Hepatic stellate cell (primary cell): ENCODE measurements at places on chromosomes 6 and 20.

DNA sequence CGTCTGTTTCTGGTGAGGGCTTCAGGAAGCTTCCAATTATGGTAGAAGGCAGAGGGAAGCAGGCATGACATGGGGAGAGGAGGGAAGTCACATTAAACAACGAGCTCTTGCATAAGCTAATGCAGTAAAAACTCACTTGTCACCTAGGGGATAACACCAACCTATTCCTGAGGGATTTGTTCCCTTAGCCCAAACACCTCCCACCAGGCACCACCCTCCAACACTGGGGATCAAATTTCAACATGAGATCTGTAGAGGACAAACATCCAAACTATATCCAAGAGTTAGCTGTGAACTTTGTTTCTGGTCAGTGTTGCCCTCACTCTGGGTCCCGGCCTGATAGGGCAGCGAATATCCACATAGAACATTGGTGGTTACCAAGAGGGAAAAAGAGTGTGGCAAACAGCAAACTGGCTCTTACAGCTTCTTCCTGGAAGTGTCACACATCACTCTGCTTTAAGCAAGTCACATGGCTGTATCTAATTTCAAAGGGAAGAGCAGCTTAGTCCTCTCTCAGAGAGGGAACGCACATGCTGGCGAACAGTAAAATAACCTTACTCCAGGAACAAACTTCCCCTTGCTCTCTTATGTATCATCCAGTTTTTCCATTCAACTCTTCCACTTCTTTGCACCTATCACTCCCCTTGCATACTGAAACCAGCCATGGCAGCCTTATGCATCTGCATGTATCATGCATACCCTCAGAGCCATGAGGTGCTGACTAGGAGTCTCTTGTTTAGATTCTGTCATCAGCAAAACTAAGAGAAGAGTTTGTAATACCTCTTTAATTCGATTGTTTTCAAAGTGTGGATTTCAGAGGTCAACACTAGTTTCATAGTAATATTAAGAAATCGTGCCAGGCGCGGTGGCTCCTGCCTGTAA, 4.8 kb upstream of the MOCS1 start:
- no peak for DNase-seq

- DNase-seq = no peak
Observed at GRCh38 chr6:45756606-45757005, 259.1 kb downstream of the CLIC5 start.

DNA sequence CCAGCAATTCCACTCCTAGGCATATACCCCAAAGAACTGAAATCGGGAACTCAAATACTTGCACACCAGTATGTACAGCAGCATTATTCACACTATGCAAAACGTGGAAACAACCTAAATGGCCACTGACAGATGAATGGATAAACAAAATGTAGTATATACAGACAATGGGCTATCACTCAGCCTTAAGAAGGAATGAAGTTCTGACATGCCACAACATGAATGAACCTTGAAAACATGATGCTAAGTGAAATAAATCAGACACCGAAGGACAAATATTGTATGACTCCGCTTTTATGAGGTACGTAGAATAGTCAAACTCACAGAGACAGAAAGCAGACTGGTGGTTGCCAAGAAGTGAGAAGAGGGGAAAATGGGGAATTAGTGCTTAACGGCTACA, 59.1 kb upstream of the CCN6 start:
- DNase-seq = no peak

- no peak for DNase-seq
Observed at GRCh38 chr6:136772685-136773472, 19.4 kb downstream of the MAP3K5 start.

- DNase-seq = no peak
Observed at GRCh38 chr6:136873748-136874147, 48.4 kb upstream of the SLC35D3 start.

DNA sequence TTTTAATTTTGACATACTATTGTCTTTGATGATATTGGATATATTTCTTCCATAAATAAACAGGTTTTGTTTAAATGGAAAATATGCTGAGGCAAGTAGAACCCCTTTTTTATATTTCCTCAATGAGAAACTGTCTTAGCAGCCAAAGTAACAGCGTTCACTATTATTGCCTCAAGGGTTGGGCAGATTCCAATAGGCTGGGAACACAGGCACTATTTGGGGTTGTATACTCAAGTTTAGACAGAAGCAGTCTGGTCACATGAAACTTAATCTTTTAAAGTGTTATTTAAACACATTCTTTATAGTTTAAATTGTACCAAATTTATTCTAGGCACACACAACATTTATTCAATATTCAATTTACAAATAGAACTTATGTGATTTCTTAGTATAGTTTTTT, 520.2 kb downstream of the EYS start:
- DNase-seq = no peak

DNA sequence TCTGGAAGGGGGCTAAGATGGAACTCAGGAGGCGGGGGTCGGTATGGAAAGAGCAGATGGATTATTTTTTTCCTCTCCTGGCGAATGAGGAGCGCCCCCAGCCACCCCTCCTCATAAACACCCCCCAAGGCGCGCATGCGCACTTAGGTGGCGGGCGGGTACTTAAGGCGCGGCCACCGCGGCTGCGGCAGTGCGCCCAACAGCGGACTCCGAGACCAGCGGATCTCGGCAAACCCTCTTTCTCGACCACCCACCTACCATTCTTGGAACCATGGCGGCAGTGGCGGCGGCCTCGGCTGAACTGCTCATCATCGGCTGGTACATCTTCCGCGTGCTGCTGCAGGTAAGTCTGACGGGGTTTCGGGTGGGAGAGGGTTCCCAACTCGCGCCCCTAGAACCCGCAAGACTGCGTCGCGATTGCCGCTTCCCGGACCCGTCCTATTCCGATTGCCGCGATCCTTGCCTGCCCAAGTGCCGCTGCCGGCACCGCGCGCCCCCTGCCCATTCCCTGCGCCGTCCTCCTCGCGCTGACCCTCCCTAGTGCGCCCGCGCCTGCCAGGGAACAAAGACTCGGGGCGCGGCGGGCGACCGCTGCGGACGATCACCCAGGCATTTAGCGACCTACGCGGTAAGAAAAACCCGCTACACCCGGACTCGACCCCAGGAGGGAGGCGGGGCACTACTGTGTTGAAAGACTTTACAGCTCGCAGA, at the start of gene NNAT:
Gene NNAT (plus strand): TSS at position 190 of the 711 bp plus-strand sequence. CDS start 82 bp downstream, at position 272.
- no peak for DNase-seq

DNA sequence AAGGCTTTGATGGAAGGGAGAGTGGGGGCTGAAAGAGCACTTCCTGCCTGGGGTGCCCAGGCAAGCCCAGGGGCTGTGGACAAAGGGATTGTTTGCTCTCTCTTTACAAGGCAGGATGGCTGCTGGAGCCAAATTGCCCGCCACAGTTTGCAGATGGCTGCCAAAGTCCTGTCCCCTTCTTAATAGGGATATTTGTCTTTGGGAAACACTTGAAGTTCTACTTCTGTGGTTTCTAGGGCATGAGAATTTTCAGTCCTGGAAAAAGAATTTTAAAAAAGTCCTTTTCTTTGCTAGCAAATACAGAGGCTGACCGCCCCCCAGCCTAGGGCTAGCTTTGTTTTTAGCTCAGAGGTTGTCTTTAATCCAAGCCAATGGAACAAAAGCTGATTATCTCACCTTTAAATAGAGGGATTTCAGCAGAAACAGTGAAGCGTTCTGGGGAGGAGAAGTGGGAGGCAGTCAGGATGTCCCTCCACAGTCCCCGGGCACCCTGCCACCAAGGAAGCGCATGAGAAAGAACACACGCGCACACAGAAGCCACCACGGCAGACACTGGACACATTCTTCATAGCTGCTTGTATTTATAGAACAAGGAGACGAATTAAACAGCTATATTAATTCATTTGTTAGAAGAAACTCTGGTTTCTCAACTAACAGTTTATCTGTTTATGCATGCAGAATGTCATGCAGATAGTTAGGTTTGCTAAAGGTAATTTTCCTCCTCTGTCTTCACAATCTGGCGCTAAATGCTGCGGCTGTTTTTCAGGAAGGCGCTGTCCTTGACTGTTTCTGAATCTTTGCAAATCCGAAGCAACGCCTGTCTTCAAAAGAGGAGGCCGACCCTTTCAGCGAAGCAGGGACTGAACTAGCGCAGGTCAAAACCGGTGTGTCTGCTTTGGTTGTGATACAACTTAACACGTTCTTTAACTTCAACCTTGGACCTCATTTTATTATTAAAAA, 736.9 kb downstream of the QKI start:
- DNase-seq = no peak

DNA sequence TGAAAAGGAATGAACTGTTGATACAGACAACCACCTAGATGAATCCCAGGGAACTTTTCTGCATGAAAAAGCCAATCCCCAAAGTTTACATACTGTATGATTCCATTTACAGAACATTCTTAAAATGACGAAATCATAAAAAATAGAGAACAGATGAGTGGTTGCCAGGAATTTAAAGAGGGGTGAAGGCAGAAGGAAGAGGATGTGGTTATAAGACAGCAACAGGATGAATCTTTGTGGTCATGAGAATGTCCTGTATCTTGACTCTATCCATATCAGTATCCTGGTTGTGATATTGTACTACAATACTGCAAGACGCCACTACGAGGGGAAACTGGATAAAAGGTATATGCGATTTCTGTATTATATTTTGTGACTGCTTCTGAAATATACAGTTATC, 70.1 kb upstream of the EMILIN3 start:
- DNase-seq = peak; percentile 61

- DNase-seq = no peak
Observed at GRCh38 chr6:124800222-124800621, 162.0 kb upstream of the RNF217 start.

- peak; percentile 0 for DNase-seq
Observed at GRCh38 chr20:30419466-30419865, 838.0 kb upstream of the DEFB115 start.

DNA sequence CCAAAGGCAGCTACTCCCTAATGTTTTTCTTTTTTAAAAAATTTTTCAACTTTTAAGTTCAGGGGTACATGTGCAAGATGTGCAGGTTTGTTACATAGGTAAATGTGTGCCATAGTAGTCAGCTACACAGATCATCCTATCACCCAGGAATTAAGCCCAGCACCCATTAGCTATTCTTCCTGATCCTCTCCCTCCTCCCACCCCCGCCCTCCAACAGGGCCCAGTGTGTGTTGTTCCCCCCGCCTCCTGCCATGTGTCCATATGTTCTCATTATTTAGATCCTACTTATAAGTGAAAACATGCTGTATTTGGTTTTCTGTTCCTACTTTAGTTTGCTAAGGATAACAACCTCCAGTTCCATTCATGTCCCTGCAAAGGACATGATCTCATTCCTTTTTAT, 12.4 kb downstream of the TRIM15 start:
- no peak for DNase-seq

DNA sequence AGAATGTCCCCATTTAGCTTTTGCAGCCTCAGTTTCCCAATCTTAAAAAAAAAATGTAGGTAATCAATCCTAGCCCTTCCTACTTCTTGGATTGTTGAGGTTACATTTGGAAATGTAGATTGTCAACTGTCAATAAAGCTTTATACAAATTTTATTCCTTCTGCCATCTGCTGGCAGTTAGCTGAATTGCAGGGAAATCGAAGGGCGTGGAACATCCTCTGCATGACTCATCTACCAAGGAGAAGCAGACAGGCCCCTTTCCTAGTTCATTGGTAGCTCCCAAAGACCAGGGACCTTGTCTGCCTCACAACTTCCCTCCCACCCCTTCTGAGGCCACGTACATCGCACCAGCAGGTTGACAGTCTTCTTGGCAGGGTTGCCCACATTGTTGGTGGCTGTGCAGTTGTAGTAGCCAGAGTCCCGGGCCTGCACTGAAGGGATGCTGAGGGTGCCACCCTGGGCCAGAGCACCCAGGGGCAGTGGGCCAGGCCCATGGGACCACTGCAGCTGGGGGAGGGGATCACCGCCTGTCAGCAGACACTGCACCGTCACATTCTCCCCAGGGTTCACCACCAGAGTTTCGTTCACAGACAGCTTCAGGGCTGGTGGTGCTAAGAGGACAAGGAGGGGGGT, 43.6 kb downstream of the MDGA1 start:
- DNase-seq = peak; percentile 51

DNA sequence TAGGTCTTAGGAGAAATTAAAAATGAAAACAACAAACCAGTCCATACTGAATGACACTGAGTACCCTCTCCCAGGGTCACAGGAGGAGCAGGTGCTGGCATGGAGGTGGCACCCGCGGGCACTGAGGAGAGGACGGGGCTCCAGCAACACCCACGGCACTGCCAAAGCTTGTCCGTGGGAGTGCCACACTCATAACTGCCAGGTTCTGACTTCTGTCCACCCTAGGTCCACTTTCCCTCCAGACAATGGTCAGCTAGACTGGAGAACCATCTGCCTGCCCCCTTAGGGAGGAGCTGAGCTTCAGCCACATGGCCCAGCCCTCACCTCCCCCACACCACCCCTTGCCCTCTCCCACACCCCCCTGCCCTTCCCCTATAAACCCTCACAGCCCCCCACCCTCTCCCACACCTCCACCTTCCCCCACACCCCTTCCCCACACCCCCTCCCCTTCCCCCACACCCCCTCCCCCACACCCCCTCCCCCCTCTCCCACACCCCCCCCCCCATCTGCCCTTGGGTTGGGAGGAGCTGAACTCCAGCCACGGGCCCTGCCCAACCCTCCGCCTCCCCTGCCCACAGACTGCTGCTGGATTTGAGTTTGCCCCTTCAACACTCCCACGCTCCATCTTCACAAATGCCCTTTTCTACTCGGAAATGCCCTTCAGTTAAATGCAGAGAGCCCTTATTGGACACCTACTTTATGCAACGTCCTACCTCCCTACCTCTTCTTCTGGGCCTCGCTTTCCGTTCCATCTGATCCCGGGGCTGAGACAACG, 129.6 kb downstream of the TAF4 start:
- no peak for DNase-seq

- no peak for DNase-seq
Observed at GRCh38 chr6:122246906-122247658, 152.4 kb upstream of the HSF2 start.

- no peak for DNase-seq
Observed at GRCh38 chr20:38260025-38260377, 534 bp downstream of the KIAA1755 start.

- DNase-seq = no peak
Observed at GRCh38 chr6:88458662-88459061, 292.5 kb upstream of the CNR1 start.

DNA sequence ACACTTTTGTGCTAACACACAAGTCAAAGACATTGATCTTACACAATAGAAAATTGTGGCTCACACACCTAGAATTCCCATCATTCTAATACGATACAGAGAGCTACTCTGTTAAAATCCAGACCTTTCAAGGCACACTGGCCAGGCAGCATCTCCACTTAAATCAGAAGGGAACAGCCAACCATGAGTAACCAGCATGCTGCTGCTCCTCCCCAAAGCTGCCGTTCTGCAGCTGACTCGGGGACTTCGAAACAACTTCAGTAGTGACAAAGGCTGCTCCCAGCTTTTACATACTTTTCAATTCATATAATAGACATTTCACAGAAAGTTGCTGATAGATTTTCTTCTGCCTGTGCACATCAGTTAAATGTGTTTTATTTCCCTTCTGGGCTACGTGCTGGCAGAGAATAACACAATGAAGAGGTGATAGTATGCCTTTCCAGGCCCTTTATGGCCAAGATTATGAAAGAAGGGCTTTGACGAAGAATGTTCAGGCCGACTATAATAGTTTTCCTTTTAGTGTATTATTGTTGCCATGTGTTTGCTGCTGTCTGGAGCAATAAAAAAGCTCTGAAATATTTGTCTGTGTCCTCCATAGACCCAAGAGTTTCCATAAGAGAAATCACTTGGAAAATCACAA, 159.0 kb downstream of the GMDS start:
- DNase-seq = no peak
